Hepatocyte (in vitro differentiated cells): ENCODE measurements at places on chromosomes 6 and 20. TPM values are rescaled to one million over a fixed set of nuclear protein-coding genes. Genes with fewer than 3 reads are reported as not detected.

DNA sequence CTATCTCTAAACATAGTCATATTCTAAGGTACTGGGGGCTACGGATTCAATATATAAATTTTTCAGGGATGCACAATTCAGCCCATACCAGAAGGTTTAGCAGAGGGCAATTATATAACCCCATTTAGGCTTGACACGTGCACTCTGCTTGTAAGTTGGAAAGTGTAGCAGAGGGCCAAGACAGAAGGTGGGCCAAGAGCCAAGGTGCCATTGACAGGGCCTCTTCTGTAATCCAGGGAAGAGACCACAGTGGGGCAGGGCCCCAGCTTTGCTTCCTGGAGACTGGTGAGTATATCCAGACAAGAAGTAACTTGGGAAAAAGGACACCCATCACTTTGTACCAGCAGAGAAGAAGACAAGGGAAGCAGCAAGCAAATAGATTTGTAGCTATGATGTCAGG is 672.4 kb upstream of the MARCKS start:
- H3K4me3 ChIP-seq = no peak overlapping the region
- no peaks in the 10 kb centered on the region for H3K27me3 ChIP-seq
- H3K36me3 ChIP-seq = no peaks in the 10 kb centered on the region
- peaks cover 19% of the 10 kb centered on the region for H3K4me1 ChIP-seq

Gene HDGFL1
- total RNA-seq = not detected in 2 replicates

GRCh38 chr6:81939766-81940165 is 187.3 kb upstream of the TENT5A start:
- H3K36me3 ChIP-seq = no peaks in the 10 kb centered on the region
- peak overlapping the region; percentile 92 for H3K27ac ChIP-seq

Gene CRISP3
- total RNA-seq = not detected in 2 replicates

- H3K27me3 ChIP-seq = no peaks in the 10 kb centered on the region
- no peak for DNase-seq
- peaks cover 3% of the 10 kb centered on the region for H3K36me3 ChIP-seq
- no peak overlapping the region for H3K4me3 ChIP-seq
- no peak overlapping the region for H3K27ac ChIP-seq
Measured at GRCh38 chr20:63932606-63933160, 23.5 kb downstream of the UCKL1 start.

- DNase-seq = peak; percentile 84
- H3K36me3 ChIP-seq = no peaks in the 10 kb centered on the region
- H3K4me1 ChIP-seq = peaks cover 8% of the 10 kb centered on the region
Measured at GRCh38 chr6:75526502-75527127, 33.0 kb upstream of the FILIP1 start.
